ENCODE measurements at places on chromosomes 2 and 18.

GRCh38 chr2:37664231-37664643, 7.2 kb downstream of the CDC42EP3 start:
- DNase-seq = no peak

DNA sequence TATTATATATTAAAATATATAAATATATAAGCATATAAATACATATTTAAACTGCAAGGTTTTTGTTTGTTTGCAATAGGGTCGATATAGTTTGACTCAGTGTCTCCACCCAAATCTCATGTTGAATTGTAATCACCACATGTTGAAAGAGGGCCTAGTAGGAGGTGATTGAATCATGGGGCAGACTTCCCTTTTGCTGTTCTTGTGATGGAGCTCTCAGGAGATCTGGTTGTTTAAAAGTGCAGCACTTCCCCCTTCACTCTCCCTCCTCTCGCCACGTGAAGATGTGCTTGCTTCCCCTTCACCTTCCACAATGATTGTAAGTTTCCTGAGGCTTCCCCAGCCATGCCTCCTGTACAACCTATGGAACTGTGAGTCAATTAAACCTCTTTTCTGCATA, 2137.3 kb upstream of the CELF4 start:
- no peak for DNase-seq

DNA sequence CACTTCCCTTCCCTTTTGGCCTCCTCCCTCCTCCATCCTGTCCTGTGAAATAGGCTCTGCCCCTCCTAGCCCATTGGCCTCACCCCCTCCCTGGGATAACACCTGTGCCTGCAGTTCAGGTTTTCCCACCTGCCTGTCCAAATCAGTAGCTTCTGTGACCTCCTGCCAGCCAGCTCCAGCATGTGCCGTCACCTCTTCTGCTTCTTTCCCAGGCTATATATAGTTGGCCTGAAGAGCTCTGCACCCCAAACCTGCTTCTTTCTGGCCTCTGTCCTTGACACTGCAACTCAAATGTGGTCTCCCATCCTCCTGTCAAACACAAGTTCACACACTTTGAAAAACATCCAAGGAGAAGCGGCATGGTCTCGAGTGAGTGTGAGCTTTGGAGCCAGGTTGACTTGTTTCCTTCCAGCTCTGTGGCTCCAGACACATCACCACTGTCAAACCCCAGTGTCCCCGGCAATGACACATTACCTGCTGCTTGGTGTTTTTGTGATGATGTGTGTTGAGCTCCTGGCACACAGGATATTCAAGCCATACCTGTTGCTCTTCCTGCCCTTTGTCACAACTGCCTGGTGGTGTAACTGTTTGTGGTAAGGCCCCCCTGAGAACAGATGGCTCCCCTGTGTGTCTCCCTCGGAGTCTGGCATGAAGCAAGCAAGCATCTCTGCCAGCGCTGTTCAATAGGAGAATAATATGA, 143.6 kb upstream of the DAPL1 start:
- DNase-seq = no peak

- no peak for DNase-seq
Measured at GRCh38 chr2:219886615-219887014, 259.2 kb downstream of the SLC4A3 start.

GRCh38 chr2:220961143-220961860, 610.8 kb downstream of the EPHA4 start:
- DNase-seq = no peak

DNA sequence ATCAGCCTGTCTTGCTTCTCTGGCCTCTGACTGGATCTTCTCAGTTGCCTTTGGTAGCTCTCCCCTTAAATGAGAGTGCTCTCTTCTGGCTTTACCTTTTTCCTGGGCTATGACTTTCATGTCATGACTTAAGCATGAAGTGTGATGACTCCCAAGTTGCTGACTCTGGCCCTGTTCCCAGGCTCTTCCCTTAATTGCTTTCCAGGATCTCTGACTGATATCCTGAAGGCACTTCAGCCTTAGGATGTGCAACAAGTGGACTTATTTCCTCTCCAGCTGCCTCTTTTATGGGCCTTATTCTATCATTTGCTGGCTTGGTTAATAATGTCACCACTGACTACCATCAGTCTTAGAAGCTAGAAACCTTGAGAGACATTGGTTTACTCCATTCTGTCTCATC, 17.4 kb downstream of the SEMA4F start:
- no peak for DNase-seq

GRCh38 chr2:118055512-118056164, 32.6 kb upstream of the INSIG2 start:
- DNase-seq = no peak

DNA sequence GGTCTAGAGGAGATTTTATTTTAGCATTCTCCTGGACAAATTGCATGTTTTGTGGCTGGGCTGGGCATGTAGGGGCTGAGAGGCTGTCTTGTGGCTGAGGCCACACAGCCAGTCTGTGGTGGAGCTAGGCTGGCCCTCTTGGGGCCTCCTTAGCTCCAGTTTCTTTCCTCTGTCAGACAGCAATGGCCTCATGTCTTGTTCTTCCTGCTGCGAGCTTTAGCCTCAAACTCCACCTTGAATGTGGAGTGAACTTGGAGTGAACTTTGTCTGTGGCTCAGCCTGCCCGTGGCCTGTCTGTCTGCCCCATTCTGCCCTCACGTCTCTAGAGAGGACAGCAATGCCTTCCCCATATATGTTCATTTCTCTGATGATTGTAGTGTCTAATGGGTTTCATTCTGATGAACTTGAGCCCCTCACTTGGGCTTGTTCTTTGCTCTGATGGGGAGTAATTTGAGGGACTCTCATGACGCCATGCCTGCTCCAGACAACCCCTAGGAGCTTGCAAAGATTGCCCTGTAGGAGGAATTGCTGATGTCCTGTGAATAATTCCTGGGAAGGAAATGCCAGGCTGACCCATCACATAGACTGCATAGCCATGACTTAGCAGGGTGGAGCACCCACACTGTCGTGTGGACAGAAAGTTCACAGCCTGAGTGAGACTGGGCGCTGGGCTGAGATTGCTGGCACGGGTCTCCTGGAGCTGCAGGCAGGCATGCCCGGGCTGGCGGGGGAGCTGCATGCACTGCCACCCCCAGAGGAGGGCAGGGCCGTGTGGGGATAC, 42.6 kb downstream of the ASAP2 start:
- no peak for DNase-seq

GRCh38 chr18:9898792-9899549, 13.2 kb downstream of the TXNDC2 start:
- DNase-seq = no peak

- no peak for DNase-seq
Measured at GRCh38 chr18:25425024-25425423, 73.1 kb upstream of the ZNF521 start.

DNA sequence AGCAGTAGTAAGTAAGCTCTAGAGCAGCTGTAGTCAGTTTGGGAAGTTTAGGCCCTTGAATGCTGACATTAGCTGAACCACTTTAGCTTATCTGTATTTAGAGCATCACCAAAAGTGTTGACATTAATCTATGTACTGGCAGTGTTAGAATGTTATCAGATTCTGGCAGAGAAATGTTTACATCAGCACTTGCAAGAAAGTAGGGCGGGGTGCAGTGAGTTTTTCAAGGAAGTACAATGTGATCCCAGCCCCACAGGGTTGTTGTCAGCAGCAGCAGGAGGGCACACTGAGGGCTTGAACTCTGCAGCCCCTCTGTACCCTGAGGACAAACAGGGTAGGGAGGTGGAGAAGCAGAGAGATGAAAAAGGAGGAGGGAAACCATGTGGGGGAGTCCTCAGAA, 35.5 kb upstream of the RMP24 start:
- no peak for DNase-seq

DNA sequence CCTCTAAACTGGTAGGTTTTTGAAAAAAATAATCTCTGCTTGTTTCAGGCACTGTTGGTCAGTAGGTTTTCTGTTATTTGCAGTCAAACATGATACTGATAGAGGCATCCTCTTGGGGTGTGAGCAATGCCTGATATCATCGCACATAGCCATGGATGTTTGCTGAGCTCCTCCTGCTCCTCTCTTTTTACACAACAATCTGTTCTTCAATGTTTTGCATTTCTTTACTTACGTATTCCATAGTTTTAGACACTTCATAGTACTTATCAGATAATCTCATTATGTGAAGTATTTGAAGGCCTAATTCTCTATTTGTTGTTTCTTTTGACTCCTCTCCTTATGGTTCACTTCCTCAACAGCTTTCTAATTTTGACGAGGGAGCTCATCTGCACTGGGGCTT, 23.0 kb upstream of the HS6ST1 start:
- no peak for DNase-seq

- DNase-seq = no peak
Measured at GRCh38 chr2:85179541-85179940, 46.3 kb downstream of the TCF7L1 start.

GRCh38 chr2:168645696-168646338, 156.6 kb upstream of the NOSTRIN start:
- no peak for DNase-seq

GRCh38 chr2:176239031-176239430, 30.2 kb upstream of the MTX2 start:
- no peak for DNase-seq

DNA sequence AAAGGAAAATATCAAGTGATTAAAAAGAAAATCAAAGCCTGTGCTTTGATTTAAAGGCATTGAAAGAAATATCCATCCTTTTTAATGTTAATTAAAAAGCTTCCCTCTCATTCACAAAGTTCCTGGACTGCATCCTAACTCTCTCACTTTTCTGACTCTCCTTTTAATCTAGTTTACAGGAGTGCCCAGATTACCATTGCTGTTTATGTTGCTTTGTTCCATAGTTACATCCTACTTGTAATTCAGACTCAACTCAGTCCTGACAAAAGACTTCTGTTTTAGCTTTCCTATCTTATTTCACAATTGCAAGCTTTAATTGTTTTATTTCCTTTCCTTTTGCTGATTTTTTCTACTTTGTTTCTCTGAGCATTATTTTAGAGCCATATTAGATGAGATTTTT, 160.7 kb upstream of the DTNA start:
- no peak for DNase-seq

GRCh38 chr2:67054728-67055127, 342.4 kb upstream of the ETAA1 start:
- no peak for DNase-seq

GRCh38 chr2:46342566-46343315, 45.5 kb downstream of the EPAS1 start:
- no peak for DNase-seq

DNA sequence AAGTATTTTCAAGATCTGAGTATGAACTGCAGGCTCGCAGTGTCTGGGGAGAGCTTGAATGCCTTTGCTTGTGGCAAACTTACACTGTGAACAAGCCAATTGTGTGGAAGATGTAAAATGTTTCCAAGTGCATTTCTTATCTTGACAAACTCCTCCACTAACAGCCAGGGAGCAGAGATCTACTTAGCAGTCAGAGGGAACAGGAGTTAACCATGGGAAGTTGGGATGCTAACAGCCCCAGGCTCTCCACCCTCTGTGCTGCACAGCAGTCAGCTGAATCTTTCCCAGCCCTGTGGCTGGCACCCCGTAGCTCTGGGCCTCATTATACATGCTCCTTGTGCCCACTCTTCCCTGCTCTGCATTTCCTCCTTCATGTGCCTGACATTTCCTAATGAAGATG, 450.2 kb downstream of the TSN start:
- DNase-seq = no peak

DNA sequence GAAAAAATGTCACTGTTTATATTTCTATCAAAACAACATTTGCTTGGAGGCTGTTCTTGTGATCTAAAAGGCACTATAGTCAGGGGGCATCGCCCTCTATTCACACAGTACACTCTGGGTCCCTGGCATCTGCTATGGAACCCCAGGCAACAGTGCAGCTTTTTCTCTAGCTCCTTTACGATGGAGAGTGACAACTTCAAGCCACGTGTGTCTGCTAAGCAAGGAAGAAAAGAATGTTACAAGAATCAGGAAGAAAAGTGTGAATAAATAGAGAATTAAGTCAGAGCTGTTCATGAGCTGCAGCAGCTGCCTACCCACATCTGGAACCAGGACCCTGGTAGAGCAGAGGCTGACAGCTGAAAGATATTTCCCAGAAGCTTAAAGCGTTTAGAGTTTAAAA, 11.2 kb downstream of the RND3 start:
- no peak for DNase-seq

GRCh38 chr2:230758566-230759480, 46.2 kb downstream of the CAB39 start:
- no peak for DNase-seq

GRCh38 chr18:62881509-62882016, 166.2 kb downstream of the PHLPP1 start:
- DNase-seq = no peak

GRCh38 chr2:47984041-47984440, 77.7 kb upstream of the FBXO11 start:
- no peak for DNase-seq
